ENCODE measurements at places on chromosomes 7 and 10.

- DNase-seq, result no peak
Observed at GRCh38 chr10:26334232-26334931, 103.8 kb upstream of the APBB1IP start.

DNA sequence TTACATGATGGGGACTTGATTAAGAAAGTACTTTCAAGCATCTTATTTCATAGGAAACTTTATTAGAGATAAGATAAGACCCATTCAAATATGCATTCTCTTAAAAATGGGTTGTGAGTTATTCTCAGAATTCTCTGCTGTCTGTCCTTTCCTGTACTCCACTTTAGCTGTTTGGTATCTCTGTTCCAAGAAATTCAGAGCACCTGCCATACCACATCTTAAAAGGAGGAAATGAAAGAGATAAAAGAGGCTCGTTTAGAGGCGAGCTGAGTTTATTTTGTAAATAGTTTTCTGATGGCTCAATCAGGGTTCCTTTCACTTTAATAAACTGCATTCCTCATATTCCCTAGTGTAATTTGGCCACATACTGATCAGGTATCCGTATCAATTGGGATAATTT is 87.2 kb downstream of the MDFIC start:
- DNase-seq, result no peak

GRCh38 chr7:144386741-144387140 is 16.8 kb downstream of the NOBOX start:
- DNase-seq, result no peak

DNA sequence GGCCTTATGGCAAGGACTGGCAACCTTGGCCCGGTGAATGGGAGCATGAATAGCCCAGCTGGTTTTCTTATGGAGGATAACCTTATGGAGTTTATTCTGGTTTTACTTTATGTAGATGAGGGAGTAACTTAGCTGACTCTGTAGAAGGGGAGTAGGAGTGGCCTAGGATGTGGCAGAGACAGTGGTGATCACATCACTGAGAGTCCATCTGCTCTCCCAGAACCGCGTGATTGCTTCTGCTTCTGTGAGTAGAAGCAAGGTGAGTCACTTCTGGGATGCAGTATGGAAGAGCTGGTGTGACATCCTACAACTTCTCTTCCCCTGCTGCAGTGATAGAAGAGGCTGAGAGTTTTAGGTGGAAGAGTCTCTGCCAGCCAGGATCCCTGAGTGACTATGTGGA is 129.2 kb downstream of the RPS24 start:
- DNase-seq, result no peak

DNA sequence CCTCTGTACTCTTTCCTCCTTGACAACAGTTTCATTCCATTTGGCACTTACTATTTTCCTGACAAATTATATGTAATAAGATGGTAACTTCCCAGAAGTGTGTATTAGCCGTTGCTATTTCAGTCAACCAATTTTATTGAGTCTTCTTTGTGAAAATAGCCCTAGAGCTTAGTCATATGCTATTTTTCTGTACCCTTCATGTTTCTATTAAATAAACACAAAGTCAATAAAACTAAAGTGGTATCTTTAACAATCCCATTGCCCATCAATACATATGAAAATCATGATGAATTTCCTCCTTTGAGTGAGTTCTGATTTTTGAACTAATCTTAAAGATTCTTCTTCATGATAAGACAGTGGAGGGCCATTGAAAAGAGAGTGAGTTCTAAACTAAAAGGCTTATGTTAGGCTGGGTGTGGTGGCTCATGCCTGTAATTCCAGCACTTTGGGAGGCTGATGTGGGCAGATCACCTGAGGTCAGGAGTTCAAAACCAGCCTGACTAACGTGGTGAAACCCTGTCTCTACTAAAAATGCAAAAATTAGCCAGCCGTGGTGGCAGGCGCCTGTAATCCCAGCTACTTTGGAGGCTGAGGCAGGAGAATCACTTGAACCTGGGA is 5.9 kb upstream of the MYPN start:
- no peak for DNase-seq

- DNase-seq, result no peak
Observed at GRCh38 chr7:92698237-92698841, 108.1 kb upstream of the FAM133B start.

DNA sequence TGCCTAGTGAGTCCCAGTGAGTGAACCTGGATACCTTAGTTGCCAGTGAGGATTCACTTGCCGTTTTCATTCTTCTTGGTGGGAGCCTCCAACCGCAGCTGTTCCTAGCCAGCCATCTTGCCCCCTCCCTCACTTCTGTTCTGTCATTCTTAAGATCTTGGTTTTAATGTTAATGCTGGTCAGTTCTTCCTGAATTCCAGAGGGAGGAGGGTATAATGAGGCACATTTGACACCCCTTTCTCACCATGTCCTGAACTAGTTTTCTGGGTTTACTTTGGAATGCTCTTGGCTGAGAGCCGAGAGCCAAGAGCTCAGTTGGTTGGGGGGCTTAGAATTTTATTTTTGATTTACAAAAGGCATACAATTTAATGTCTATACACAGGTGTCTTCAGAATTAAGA is 78.5 kb upstream of the ADCY1 start:
- no peak for DNase-seq

Measured in GOT3 (cell line).